ENCODE measurements at places on chromosomes 6 and 20. TPM values are rescaled to one million over a fixed set of nuclear protein-coding genes. Genes with fewer than 3 reads are reported as not detected.
A peak's percentile ranks its signal among the peaks of the same experiment; 100 is the strongest.

The EPB41L1 gene
- 9.1 TPM for total RNA-seq

- peak; percentile 87 for DNase-seq
Measured at GRCh38 chr20:50788045-50788991, 6.5 kb upstream of the BCAS4 start.

- DNase-seq, result no peak
Measured at GRCh38 chr6:97133067-97133466, 149.9 kb downstream of the MMS22L start.

DNA sequence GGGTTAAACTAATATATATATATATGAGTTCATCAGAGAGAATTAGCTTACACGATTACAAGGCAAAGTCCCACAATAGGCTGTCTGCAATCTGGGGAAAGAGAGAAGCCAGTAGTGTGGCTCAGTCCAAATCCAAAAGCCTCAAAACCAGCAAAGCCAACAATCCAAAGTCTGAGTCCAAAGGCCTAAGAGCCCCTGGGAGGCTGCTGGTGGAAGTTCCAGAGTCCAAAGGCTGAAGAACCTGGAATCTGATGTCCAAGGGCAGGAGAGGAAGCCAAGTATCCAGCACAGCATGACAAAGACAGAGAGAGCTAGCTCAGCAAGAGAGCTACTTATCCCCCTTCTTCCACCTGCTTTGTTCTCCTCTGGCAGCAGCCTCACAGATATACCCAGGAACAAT lies 274.7 kb upstream of the ID4 start:
- DNase-seq, result no peak

The TNFRSF21 gene
- total RNA-seq, result 39.3 TPM

- peak; percentile 53 for DNase-seq
Measured at GRCh38 chr6:22325481-22325880, 28.6 kb upstream of the PRL start.

The SFTA2 gene
- total RNA-seq, result not detected

- no peak for DNase-seq
Measured at GRCh38 chr6:4979426-4979825, 24.4 kb downstream of the RPP40 start.

DNA sequence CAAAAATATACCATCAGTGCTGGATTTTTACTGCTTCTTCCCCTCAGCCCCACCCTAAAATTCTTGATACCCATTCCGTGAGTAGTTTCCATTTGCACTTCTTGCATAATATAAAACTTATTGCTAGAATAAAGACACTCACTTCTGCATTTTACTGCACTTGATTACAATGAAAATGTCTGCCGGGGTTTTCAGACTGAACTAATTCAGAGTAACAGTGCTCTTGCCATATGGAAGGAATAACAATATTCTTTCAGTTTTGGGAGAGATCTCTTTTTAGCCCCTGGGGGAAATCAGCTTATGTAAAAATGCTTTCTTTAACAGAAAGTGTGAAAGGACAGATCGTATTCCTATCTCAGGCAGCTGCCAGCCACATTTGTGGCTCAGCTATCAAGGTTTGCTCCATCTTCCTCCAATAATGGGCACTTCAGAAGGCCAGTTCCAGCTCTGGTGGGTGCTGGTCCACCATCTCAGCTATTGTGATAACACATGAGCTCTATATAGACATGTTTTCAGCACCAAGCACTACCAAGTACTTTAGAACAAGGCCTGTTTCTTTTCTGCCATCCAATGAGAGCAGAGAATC lies 8.9 kb downstream of the SMLR1 start:
- DNase-seq, result no peak

GRCh38 chr6:69974193-69974592 lies 107.8 kb downstream of the COL19A1 start:
- DNase-seq, result peak; percentile 39

DNA sequence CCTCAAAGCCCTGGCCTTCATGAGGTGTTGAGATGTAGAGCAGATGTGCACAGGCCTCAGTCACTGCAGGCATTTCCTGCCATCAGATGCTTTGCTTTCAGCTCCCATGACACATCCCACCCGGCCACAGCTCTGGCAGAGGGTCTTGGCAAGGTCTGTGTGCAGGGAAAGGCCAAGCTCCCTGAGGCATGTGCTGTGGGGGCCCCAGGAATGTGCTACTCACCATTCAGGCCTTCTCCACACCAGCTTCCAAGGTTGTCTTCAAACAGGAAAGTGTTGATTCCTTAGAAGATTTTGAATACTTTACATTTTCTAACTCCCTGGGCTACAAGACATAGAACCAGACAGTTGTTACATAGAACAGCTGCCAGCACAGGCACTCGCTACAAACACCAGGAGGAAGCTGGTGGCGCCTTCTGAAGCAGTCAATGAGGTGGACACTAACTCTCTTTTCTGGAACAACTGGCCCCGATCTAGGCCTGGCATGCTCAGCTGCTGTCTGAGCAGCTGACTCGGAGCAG lies 27.8 kb downstream of the CASS4 start:
- peak; percentile 94 for DNase-seq

DNA sequence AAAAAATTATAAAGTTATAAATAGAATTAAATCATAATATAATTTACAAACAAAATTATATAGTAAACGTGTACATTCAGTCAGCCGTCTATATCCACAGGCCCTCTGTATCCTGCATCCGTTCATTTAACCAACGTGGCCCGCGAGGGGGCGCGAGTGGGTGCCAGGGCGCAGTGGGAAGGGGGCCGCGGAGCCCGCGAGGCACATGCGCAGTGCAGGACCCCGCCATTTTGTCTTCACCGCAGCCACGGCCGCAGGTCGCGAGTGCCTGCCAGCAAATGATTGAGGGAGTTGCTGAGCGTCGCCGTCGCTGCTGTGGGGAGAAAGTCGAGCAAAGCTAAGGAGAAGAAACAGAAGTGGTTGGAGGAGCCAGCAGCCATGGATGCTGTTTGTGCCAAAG lies 53.4 kb upstream of the ECI2 start:
- DNase-seq, result no peak

DNA sequence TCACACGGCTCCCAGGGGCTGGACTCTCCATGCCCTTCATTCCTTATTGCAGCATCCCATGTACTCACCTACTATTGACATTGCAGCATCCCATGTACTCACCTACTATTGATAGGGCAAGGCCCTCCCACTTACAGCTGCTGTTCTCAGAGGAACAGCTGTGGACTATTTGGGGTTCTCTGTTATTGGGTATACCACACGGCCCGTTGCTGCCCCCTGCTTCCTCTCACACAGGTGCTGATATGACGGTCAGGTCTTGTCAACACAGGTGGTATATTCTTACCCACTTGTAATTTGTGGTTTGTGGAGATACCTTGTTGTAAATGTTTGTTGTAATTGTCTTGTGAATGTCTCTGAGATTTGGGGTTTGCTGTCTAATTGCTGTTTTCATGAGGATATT lies 18.8 kb downstream of the ALDH5A1 start:
- no peak for DNase-seq

The FAM209A gene
- total RNA-seq, result not detected

DNA sequence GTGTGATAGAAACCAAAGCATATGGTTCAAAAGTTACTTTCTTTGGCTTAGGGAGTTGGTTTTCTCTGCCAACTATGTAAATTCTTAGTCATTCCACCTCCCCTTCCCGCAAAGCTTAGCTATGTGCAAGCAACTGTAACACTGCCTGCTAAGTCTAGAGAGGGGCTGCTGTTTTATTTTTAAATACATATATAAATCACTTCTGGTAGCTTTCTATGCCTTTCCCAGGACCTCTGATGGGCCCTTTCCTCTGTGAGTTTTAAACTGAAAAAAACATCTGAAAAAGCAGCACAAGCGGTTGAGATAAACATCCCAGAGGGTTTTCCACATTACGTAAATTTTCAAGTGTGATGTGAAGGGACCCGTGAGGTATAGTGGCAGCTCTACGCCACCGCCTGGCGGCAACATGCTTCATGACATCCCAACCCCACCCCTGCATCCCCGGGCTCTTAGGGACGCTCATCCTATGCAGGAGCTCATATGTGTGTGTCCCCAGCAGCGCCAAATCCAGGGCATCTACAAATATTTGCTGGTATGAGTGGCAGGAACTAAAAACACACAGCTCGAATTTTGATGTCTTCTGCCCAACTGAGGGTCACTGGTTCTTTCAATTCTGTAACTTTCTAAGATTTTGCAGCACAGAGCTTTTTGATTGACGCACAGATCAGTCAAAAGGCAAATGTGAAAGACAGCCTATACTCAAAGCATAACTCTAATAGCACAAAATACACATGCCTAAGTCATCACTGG lies 12.7 kb downstream of the SAYSD1 start:
- peak; percentile 66 for DNase-seq

GRCh38 chr6:149128489-149129145 lies 188.9 kb upstream of the TAB2 start:
- peak; percentile 75 for DNase-seq

- no peak for DNase-seq
Measured at GRCh38 chr6:69580706-69581105, 216.1 kb downstream of the LMBRD1 start.
